ENCODE measurements at places on chromosomes 11 and 22.

DNA sequence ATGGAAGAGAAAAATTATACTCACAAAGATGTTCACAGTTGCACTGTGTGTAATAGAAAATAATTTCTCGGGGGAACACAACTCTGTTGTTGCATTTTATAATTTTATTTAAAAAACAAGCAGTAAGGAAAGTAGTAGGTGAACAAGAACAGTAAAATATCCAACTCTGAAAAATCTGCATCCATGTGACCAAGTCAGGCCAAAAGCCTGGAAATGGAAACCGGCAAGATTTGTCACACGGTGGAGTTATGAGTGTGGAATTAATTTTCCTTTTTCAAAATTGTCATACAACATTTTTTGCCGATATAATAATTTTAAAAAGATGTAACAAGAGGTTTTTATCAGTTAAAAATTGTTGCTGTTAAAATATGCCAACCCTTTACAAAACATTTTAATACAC lies 1421.5 kb downstream of the BRD1 start:
- no peak for DNase-seq

DNA sequence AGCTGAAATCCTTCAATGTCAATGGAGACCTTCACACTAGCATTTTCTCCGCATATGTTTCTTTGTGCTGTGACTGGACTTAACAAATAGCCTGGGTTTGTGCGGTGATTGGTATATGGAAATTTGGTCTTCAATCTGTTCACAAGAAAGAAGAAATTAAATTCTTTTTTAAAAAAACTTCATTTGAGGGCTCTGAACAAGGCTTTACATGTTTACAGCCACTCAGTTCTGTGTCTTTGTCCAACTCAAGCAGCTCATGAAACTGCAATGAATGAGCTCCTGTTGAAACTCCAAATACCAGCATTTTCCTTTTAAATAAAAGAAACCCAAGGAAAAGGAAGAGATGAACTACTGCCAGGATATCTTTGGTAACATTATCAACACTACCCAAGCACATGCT lies 57.3 kb downstream of the PIK3C2A start:
- no peak for DNase-seq

GRCh38 chr11:126739499-126740145 lies 260.9 kb downstream of the KIRREL3 start:
- DNase-seq, result no peak

- DNase-seq, result no peak
Measured at GRCh38 chr22:36360871-36361383, 26.8 kb downstream of the MYH9 start.

DNA sequence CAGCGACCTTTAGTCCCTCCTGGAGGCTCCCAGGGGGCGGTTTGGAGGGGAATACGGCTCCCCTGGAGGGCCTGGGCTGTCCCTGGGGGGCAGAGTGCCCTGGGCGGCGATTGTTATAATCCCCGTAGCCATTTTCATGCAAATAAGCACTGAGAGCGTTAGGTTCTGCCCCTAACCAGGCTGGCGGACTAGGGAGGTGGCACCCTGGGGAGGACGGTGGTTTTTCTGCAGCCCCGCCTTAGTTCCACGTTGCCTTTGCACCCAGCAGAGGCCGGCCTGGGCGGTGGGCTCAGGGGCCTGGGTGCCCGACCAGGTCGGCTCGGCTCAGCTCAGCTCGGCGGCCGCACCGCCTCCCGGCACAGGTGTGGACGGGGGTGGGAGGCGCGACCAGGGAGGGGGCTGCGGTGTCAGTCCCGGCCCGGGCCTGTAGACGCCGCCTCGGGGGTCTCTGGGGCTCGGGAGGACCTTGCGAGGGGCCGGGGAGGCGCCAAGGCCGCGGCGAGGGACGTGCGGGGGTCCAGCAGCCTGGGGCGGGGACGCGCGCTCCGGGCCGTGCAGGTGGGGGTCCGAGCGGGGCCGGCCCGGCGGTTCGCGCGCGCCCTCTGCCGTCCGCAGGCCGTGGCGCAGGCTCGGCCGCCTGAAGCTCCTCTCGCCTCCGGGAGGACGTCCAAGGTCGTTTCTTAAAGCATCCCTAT lies 2.3 kb upstream of the DUSP8 start:
- peak; percentile 81 for DNase-seq

DNA sequence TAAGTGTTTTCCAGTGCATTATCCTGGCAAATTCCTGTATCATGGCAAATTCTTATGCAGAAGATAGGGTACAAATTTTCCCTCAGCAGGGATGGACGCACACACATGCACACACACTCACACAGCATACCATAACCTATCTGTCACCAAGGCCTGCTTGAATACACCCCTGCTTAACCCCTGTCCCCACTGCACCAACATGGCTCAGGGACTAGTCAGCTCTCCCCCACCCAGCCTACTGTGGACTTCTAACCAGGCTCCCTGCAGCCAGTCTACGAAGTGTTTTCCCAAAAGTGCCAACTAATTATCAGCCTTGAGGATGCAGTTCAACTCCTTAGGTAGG lies 63.1 kb downstream of the RAB30 start:
- no peak for DNase-seq

GRCh38 chr11:73950869-73951710 lies at the start of gene DNAJB13:
DNAJB13 (plus strand) TSS chr11:73951026; CDS start chr11:73951070, 44 bp downstream.
- no peak for DNase-seq

DNA sequence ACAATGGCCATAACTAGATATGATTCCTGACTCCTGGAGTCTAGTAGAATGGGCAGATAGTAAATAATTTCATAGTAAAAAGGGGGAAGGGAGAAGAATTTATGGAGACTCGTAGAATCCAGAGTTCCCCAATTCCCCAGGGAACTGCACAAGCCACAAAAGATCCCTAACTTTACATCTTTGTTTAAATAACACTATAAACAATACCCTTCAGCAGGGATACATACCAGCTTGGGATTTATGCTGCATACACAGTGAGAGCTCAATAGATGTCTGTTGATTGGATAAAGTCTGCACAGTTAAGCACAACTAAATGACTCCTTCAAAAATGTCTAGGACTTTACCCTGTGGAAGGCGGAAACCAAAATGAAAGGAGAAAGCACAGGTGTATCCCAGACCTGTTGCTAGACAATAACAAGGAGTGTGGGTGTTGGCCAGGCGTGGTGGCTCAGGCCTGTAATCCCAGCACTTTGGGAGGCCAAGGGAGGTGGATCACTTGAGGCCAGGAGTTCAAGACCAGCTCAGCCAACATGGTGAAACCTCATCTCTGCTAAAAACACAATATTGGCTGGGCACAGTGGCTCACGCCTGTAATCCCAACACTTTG lies 6.8 kb downstream of the SLC35F2 start:
- DNase-seq, result no peak

DNA sequence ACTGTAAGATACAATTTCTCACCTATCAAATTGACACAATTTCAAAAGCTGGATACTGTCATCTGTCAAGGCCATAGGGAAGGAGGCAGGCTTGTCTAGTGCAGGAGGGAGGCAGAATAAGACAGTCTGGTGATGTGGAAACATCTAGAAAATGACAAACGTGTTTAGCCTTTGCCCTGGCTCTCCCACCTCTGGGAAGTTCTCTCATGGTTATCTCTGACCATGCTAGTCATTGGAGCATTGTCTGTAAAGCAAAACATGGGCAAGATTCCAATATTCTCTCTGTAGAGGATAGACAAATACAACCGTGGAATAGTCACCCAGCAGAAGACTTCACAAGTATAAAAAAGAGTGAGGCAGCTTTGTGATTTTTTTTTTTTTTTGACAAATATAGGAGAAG lies 9.1 kb upstream of the SERHL2 start:
- no peak for DNase-seq

DNA sequence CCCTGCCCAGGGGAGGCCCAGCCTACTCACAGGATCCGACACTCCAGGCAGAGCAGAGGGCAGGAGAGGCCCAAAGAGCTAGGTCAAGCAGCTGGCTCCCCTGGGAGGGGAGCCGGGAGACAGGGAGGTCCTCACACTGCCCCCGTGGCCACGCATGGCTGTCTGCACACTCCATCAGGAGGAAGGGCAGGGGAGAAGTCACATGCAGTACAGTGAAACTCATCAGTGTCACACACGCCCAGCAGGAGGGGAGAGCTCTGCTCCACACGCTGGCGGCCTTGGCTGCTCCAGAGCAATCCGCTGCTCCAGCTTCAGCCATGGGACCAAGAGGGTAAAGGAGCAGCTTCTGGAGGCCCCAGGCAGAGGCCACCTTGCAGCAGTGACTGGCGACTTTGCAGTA lies 14.3 kb downstream of the TCIRG1 start:
- no peak for DNase-seq

DNA sequence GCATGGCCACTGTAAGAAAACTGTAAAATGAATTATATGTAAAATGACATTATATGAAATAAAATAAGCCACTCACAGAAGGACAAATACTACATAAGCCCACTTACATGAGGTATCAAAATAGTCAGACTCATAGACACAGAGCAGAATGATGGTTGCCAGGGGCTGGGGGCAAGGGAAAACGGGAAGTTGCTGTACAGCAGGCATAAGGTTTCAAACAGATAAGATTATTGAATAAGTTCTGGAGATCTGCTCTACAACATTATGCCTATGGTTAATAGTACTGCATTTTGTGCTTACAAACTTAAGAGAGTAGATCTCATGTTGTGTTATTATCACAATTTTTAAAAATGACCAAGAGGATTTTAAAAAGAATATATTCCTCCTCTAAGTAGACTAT lies 32.7 kb upstream of the HEPHL1 start:
- no peak for DNase-seq

DNA sequence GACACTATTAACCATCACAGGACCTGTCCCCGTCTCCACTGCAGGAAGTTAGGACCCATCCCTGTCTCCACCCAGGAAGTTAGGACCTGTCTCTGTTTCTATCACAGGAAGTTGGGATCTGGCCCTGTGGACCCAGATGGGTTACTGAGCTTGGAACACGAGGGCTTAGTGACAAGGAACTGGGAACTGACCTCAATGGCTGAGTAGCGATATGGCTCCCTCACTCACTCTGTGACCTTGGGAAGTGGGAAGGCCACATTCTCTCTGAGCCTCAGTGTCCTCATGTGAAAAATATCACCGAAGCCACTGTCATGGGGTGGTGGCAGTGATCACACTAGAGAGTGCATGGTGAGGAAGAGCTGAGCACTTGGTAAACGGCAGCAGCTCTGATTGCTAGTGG lies 59.4 kb downstream of the FBLN1 start:
- DNase-seq, result no peak

GRCh38 chr11:36455658-36456111 lies 54.4 kb downstream of the TRAF6 start:
- no peak for DNase-seq

- DNase-seq, result no peak
Measured at GRCh38 chr11:73288192-73288872, 16.2 kb downstream of the P2RY6 start.

DNA sequence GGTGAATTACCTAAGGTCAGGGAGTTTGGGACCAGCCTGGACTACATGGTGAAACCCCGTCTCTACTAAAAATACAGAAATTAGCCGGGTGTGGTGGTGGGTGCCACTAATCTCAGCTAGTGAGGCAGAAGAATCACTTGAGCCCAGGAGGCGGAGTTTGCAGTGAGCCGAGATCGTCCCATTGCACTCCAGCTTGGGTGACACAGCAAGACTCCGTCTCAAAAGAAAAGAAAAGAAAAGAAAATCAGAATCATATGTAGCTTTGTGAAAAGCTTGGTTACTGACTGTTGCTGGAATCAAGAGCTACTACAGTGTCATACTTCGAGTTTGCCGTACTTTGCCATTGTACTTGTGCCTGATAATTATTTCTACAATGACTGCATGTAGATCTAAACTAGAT lies 4.2 kb upstream of the TMEM135 start:
- DNase-seq, result no peak

DNA sequence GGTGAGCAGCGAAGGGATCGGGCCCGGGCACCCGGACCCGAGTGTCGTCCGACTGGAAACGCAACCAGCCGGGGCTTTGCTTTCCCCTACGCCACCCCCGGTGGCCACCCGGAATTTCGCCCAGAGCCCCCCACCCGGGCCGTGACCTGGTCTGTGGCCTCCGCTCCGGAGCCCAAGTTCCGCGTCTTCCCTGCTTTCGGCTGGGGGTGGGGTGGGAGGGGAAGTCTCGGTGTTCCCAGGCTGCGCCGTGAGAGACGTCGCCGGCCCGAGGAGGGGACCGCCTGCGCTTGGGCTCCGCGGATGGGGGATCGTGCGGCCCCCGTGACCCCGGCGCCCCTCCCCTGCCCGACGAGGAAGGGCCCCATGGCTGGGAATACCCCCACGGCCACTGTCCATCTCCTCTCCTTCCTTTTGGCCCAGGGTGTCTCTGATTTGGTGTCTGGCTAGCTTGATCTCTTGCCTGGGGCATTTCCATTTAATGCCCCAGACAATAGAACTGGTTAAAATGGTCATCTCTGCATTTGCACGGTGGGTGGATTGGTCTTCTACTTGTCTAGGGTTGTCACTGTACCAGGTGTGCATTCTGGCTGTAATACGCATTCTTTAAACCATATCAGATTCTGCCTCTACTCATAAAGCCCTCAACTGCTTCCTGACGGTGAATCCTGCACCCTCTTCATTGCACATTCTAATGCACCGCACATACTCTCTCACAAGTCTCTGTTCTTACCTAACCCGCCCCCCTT lies 789 bp downstream of the SIK2 start:
- no peak for DNase-seq

GRCh38 chr11:101288392-101288791 lies 158.8 kb upstream of the PGR start:
- no peak for DNase-seq

- DNase-seq, result no peak
Measured at GRCh38 chr22:41263704-41264103, 22.3 kb downstream of the RANGAP1 start.

GRCh38 chr11:26286472-26287066 lies 45.4 kb upstream of the ANO3 start:
- DNase-seq, result no peak

DNA sequence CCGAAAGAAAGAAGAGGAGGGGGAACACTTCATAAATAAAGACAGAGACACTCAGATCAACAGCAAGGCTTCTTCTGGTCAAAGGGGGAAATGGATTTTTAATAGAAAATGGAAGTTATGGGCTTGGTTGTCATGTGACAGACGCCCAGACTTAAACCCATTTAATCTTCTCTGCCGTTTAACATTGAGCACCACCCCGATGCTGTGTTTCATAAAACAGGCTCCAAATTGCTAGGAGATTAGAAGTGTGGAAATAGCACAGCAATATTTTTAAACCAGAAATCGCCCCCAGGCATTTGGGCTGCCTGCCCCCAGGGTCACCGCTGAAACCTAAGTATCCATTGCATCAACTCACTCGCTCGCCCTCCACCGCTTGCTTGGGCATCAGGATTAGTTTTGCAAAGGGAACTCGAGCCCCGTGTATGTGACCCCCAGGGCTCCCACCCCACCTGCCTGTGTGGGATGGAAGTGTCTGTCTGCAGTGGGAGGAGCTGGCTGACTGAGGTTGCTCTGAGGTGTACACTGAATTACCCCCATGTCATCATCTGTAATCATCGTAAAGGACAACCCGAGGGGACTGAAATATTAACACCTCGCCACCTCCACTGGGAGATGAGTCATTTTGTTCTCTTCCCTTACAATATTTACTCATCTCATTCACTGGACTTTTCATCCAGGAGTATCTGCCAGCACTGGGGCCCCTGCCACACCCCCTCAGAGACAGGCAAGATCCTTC lies 10.7 kb downstream of the DSCAML1 start:
- no peak for DNase-seq

Measured in mesothelial cell of epicardium (in vitro differentiated cells).